ENCODE measurements at places on chromosomes 16 and 17. TPM values are rescaled to one million over a fixed set of nuclear protein-coding genes. Genes with fewer than 3 reads are reported as not detected.
A peak's percentile ranks its signal among the peaks of the same experiment; 100 is the strongest.

- DNase-seq: no peak
These were observed 37.2 kb upstream of the HOXB9 start for GRCh38 chr17:48663134-48663924.

GRCh38 chr16:52758473-52758855, 211.5 kb upstream of the TOX3 start:
- no peak for DNase-seq

DNA sequence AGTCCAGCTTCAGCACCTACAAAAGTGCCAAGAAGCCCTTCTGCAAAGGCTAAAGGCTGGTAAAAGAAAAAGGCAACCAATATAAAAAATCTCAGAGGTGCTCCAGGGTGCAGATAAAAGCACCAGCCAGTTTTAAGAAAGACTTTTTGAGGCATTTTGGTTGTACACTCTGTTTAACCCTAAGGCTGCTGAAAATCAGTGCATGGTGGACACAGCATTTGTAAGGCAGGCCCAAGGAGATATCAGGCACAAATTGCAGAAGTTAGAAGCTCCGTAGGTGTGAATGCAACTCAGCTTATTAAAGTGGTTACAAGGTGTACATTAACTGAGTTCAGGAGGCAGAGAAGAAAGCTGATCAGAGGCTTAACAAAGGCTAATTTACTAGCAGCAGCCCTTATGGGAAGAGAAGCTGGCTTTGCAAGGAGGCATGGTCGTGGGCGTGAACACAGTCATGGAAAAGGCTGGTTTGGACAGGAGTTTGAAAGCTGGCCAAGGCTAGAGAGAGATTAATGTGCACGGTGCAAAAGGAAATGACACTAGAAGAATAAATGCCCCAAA, 21.1 kb downstream of the ACSM1 start:
- DNase-seq: no peak

DNA sequence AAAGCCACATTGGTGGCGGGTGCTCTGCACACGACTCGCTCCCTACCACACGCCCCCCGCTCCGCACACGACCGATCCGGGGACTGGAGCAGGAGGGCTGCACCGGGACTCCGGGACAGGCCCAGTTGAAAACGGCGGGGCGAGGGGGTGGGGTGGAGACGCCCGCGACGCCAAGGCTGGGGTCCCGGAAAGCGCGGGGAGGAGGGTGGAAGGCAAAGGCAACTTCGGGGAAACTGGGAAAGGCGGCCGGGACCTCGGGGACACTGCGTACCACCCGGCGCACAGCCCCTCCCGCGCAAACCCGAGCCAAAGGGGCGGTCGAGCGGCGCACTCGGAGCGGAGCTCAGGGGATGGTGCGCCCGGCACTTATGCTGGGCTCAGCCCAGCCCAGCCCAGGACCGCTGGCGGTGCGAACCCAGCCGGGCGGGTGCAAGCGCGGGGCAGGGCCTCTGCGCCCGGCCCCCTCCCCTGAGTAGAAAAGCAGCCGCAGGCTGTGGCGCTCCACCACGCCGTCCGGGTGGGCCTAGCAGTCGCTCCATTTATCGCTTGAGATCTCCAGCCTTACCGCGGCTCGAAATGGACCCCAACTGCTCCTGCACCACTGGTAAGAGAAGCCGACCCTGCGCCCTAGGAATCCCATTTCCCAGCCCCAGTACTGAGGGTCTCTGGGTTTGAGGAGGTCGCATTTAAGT, at the start of gene MT1M:
Gene MT1M, plus strand, starts transcription at position 504 of the 692 bp plus-strand sequence. Its CDS starts 73 bp downstream, at position 577.
- DNase-seq: peak; percentile 23

- peak; percentile 19 for DNase-seq
These were observed 71.8 kb downstream of the PRKCA start for GRCh38 chr17:66373944-66374817.

DNA sequence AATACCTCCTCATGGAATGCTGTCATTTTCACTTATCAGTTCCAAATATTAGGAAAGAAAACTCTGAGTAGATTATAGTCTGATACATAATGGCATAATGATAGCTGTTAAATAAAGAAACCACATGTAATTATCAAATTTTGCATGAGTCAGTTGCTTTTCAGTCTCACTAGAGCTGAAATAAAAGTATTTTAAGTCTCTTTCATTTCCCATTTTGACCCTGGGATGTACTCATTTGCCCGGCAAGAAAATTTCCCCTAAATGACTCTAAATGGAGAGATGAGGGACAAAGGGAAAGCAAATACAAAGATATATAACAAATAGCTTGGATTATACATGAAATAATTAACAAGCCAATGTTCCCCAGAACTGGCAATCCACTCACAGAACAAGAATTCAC, 47.9 kb upstream of the CPHXL start:
- DNase-seq: no peak

DNA sequence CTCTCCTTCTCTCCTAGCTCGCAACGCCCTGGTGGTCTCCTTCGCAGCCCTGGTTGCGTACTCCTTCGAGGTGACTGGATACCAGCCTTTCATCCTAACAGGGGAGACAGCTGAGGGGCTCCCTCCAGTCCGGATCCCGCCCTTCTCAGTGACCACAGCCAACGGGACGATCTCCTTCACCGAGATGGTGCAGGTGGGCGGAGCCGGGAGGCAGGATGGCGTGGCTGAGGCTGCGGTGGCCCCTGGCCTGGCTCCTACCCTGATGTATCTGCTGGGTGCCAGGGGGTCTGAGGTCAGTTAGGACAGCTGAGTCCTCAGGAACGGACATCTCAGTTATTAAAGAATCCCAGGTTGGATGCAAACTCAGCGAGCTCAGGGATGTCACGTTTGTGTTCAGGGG, 16.7 kb downstream of the SLC26A11 start:
- DNase-seq: no peak

Gene APRT
- total RNA-seq: 50.3 TPM

DNA sequence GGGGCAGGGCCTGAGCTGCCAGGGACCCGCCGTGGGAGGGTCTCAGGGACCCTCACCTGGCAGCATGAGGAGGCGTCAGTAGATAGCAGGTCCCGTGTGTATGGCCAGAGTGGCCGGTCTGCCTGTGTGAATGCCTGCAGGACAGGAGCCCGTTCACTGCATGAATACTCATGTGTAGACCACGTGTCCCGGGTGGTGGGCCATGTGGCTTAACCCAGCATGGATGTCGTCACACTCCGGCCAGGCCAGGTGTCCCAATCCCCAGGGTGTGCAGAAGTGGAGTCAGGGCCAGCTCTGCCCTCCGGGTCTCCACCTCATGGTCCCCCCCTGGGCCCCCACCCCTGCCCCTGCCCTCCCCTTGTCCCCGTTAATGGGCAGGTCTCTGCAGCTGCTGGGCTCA, 53.7 kb downstream of the BAHCC1 start:
- DNase-seq: no peak

Gene RCVRN
- total RNA-seq: not detected

DNA sequence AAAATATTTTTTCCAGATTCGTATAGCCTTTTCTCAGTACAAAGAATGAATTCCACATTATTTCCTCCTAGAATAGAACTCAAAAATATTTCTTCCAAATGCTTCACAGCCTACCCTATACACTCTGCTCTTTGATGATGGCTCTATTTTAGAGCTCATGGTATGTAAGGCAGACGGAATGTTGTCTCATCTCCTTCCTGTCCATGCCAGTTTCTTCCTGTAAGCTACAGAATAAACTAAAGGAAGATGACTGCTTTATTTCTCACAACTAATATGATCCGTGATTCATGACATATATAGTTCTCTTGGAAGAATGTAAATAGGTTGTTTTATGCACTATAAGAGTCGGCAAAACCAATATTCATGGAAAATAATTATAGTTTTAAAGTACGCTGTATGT, 723.1 kb downstream of the CDH11 start:
- DNase-seq: no peak

- no peak for DNase-seq
These were observed 32.4 kb downstream of the IL21R start for GRCh38 chr16:27434141-27435051.

Gene ZG16
- total RNA-seq: not detected

Gene FAM171A2
- 5.0 TPM for total RNA-seq

Gene ST6GALNAC2
- 1.0 TPM for total RNA-seq

- DNase-seq: no peak
These were observed 34.6 kb upstream of the TAC4 start for GRCh38 chr17:49882434-49882833.
